ENCODE measurements at places on chromosomes 6 and 20.
A peak's percentile ranks its signal among the peaks of the same experiment; 100 is the strongest.

- DNase-seq, result no peak
Observed at GRCh38 chr20:61324906-61325305, 72.8 kb downstream of the CDH4 start.

GRCh38 chr6:15993716-15994228 lies 135.1 kb upstream of the MYLIP start:
- DNase-seq, result no peak

GRCh38 chr6:44373051-44373450 lies 14.5 kb upstream of the CDC5L start:
- no peak for DNase-seq

GRCh38 chr6:26380256-26380655 lies 2.7 kb upstream of the BTN2A2 start:
- no peak for DNase-seq

DNA sequence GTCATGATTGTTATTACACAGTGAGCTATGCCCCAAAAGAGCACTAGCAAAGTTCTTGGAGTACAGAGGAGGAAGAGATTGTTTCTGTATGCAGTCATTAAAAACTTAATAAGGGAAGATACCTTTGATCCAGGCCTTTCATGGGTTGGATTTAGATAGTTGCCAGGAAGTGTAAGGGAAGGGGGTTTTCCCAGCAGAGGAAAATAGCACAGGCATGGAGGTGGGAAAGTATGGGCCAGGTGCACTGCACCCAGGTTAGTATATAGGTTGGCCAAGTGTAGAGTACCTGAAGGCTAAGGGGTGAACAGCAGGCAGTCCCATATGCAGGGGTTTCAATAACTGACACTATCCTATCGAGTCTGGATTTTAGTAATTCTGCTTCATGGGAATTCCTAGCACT lies 101.4 kb downstream of the SOBP start:
- no peak for DNase-seq

GRCh38 chr6:42028234-42029061 lies 21.9 kb upstream of the TAF8 start:
- no peak for DNase-seq

- DNase-seq, result no peak
Observed at GRCh38 chr20:61619751-61620150, 367.7 kb downstream of the CDH4 start.

- no peak for DNase-seq
Observed at GRCh38 chr6:28651161-28651560, 125.5 kb downstream of the GPX5 start.

DNA sequence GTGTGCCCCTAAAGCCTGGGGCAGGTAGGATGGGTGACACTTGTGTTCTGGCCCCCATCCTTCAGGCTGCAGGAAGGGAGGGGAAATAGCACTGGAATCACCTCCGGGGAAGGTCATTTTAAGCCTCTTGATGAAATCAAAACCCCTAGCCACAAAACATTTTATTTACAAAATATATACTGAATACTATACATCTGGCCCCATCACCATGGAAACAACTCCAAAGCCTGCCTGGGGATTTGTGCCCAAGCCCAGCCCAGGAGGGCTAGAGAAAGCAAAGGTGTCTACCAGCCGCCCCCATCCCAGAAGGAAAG lies 2.6 kb downstream of the SMIM29 start:
- no peak for DNase-seq

GRCh38 chr20:41247523-41248367 lies 69.8 kb downstream of the ZHX3 start:
- DNase-seq, result no peak

DNA sequence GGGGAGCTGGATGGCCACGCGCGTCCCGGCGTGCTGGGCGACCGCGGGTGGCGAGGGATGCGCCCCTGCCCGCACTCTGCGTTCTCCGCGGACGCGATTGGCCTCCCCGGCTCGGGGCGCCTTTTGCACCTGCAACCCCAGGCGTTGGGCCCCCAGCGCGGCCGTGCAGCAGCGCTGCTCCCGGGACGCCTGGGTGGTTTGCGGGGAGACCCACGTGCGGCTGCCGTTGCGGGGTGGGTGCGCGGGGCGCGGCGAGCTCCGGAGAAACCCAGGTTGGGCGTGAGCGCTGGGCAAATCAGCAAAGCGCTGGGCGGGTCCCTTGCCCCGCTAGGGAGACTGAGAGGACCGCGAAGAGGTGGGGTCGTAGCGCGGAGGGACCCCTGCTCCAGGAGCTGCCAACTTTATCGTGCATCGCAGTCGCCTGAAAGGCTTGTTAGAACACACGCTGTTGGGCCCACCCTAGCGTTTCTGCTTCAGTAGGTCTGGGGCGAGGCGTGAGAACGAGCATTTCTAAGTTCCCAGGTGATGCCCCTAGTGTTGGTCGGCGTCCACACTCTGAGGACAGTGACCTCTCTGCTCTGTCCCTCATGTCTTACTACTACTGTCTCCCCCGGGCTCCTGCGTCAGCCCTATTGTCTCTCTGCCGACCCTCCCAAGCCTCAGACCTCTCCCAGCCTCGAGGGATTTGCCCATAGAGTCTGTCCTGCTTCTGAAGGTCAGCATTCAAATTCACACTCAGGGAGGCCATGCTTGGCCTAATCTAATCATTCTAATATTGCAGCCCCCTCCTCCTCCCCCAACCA lies 538 bp upstream of the ZFP64 start:
- DNase-seq, result peak; percentile 28

GRCh38 chr6:27667657-27668441 lies 194.9 kb upstream of the ZNF184 start:
- no peak for DNase-seq

DNA sequence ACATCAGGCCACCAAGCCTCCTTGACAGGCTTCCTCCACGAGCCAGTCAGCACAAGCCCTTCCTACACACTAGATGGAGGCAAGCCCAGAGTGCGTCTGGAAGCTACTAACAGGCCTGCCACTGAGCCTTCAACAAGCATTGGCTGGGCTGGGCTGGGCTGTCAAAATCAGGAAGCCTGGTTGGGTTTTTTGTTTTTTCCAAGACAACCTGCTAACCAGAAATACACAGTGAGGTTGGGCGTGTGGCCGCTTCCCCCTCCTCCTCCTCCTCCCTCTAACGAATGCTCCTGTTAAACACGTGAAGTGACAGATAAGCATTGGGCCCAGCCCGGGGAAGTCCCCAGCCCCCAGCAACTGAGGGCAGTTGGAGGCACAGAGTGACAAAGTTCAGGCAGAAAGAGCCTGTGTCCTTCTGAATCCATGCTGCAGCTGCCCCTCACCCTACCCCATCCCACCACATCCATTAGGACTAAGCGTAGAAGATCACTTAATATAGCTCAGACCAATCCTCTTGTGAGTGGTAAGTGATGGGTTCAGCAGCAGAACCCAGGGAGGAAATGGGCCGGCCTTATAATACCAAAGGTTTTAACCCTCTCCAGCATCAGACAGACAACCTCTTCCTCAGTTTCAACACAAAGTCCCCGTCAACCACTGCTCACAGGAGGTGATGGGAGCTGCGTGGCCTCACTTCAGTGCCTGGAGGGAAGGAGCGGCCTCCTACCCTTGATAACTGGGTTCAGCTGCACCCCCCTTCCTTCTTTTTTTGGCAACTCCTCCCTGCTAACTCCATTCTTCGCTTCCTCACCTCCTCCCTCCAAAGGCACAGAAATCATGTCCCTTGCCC lies 1.1 kb downstream of the NFATC2 start:
- DNase-seq, result peak; percentile 76
